Smooth muscle cell of the pulmonary artery (primary cell): ENCODE measurements at places on chromosomes 7 and 10. TPM values are rescaled to one million over a fixed set of nuclear protein-coding genes. Genes with fewer than 3 reads are reported as not detected.

MAP3K8 gene
- 12.3 and 17.3 TPM in 2 replicates for total RNA-seq

HKDC1 gene
- total RNA-seq = 0.78 and 6.8 TPM in 2 replicates

SLC13A1 gene
- total RNA-seq = not detected in 2 replicates

SPDYE3 gene
- not detected in 2 replicates for total RNA-seq

PDZD7 gene
- total RNA-seq = 2.8 and 5.5 TPM in 2 replicates

CTAGE4 gene
- 0.36 and 0.91 TPM in 2 replicates for total RNA-seq

CCDC3 gene
- total RNA-seq = 23.1 and 64.4 TPM in 2 replicates

LRRC17 gene
- 65.6 and 103 TPM in 2 replicates for total RNA-seq
